ENCODE measurements at places on chromosomes 2 and 18. TPM values are rescaled to one million over a fixed set of nuclear protein-coding genes. Genes with fewer than 3 reads are reported as not detected.

SIX2 gene
- not detected for total RNA-seq

DNA sequence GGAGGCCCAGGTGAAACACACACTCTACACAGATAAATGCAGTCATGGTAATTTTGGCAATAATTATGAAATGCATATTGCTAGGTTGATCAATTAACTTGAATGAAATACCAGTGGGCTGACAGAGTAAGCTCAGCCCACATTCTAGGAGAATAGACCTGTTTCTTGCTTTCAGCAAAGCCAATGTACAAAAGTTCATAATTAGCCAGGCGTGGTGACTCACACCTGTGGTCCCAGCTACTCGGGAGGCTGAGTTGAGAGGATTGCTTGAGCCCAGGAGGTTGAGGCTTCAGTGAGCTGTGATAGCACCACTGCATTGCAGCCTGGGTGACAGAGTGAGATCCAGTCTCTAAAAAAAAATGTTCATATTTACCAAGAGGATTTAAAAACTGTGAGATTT, 15.7 kb upstream of the MBP start:
- ATAC-seq: peak; percentile 66

DNA sequence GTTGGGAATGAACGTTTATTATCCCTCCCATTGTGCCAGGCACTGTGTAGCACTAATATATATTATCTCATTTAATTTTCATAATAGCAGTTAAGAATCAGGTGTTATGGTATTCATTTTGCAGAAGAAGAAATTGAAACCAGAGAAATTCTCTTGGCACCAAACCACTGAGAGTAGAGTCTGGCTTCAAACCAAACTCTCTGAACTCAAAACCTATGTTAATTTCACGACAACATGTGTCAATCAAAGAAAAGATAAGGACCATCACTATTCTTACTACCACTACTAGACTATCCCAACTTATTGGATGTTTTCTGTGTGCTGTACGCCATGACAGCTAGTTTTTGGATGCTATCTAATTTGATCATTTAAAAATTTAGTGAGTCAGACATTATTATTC, 24.1 kb upstream of the ZEB2 start:
- no peak for ATAC-seq

POMC gene
- total RNA-seq: 5.2 TPM

- no peak for ATAC-seq
Observed at GRCh38 chr2:187915810-187916209, 361.6 kb upstream of the TFPI start.

DNA sequence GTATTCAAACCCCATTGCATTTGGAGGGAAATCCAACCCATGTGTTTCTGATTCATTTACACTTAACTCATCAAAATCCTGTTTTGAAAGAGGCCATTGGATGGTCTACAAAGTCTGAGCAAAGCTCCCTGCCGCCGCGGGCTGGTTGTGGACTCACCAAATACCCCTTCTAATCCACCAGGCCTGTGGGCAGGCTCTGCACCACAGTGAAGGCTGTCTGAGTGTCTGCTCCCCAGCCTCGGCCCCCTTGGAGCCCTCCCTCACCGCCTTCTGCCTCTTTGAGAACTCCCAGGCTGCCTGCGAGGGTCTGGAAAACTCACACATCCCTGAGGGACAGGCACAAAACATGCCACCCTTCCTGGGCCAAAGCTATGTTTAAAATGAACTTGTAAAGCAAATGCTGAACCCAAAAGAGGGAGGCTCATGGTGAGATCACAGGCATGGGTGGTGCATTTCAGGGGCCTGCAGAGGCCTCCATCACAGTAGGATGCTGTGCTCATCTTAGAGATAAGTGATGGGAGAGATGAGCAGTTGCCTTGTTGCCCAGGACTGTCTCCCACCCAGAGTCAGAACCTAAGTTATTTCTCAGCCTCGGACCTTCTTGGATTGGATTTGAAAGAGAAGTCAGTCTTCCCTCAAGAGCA, 225.0 kb downstream of the CYP26B1 start:
- no peak for ATAC-seq

ALK gene
- total RNA-seq: not detected

GRCh38 chr2:188789951-188790350, 184.2 kb upstream of the COL3A1 start:
- ATAC-seq: no peak

- no peak for ATAC-seq
Observed at GRCh38 chr2:194087089-194087958, 1569.7 kb upstream of the SLC39A10 start.

RBMS1 gene
- total RNA-seq: 45.0 TPM

PREB gene
- total RNA-seq: 67.1 TPM

PLEKHH2 gene
- 1.3 TPM for total RNA-seq

ANKAR gene
- total RNA-seq: 4.2 TPM

GRCh38 chr2:235634435-235635158, 140.8 kb downstream of the AGAP1 start:
- ATAC-seq: no peak

DNA sequence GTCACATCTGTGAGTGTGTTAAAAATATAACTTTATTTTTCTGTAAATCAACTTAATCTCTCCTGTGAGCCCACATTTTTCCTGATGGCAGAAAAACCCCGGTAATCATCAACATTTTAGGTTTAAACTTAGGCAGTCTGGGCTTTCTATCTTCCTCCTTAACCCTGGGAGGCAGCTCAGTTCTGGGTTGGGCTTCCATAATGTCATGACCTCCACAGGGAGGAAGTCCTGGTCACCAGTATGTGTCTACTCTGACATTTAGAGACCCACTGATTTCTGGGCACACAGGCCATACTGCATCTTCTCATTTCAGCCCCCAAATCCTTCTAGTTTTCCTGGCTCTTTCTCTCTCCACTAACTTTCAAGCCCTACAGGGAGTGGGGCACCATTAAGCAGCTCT, 181.2 kb downstream of the DYSF start:
- no peak for ATAC-seq

DNA sequence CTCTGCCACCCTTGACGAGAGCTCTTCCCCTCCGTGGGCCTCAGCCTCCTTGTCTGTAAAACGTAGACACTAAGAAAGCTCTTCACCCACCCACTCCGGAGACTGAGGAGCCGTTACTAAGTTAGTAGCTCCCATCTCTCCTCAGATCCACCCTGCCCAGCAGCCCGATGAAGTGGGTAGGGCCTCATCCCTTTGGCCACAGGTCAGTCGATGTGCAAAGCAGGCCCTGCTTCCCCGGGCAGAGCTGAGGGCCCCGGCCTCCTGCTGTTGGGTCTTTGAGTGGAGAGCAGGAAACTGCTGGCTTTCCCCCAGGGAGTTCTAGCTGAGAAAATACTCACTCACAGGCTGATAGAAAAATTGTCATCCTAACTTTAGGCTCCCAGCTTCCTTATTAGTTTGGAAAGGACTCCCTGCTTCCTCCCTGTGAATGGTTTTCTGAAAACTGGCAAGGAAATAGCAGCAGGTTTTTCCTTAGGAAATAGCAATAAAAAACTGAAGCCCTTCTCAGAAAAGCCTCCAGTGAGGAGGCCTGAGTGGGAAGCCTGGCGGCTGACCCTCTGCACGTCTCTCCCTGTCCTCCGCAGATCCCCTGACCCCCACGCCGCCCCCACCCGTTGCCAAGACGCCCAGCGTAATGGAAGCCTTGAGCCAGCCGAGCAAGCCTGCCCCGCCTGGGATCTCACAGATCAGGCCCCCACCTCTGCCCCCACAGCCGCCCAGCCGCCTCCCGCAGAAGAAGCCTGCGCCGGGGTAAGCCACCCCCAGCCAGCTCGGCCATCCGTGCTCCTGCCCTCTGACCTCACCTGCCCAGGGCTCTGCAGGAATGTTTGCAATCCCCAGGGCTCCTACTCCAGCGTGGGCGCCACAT, 30.2 kb downstream of the ITGB1BP1 start:
- ATAC-seq: no peak

DNA sequence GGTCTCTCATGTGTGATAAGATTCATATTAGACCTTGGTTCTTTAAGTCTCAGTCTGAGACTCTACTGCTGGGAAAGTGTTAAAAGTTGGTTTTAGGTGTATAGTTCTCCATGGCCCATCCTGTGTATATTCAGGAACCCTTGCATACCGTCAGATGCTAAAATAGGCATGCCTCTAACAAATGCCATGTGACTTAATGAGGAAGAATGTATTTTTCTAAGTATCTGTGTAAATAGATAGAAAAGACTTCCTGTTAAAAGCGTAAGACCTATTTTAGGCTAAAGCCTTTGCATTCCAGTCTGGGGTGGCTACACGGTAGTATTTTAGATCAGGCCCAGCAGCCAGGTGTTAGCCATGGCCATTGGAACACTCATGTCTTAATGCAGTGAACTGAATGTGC, 73.3 kb downstream of the RHBDD1 start:
- no peak for ATAC-seq

ERICH2 gene
- total RNA-seq: not detected

- ATAC-seq: no peak
Observed at GRCh38 chr2:56047136-56047535, 123.6 kb upstream of the EFEMP1 start.

GRCh38 chr2:219769090-219769910, 141.9 kb downstream of the SLC4A3 start:
- ATAC-seq: no peak

QPCT gene
- total RNA-seq: 0.53 TPM

DNA sequence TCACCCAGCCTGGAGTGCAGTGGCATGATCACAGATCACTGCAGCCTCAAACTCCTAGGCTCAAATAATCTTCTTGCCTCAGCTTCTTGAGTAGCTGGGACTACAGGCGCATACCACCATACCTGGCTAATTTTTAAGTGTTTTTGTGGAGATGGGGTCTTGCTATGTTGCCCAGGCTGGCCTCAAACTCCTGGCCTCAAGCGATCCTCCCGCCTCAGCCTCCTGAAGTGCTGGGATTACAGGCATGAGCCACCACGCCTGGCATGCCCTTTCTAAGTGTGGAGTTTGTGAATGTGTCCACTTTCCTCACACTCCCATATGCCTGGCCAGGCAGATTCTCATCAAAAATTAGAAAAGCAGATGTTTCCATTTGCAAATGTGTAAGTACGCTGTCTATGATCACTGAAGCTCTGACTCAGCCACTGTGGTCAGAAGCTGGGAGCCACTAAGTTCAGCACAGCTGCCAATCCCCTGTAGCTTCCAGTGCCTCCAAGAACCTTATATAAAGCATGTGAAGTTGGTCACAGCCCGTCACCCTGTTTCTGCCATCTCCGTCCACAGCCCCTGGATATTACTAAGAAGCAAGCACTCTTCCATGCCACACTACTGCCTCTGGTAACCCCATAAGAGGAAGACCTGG, 155.4 kb downstream of the FAM210A start:
- no peak for ATAC-seq

- no peak for ATAC-seq
Observed at GRCh38 chr2:60544954-60545560, 8.4 kb downstream of the BCL11A start.

DNA sequence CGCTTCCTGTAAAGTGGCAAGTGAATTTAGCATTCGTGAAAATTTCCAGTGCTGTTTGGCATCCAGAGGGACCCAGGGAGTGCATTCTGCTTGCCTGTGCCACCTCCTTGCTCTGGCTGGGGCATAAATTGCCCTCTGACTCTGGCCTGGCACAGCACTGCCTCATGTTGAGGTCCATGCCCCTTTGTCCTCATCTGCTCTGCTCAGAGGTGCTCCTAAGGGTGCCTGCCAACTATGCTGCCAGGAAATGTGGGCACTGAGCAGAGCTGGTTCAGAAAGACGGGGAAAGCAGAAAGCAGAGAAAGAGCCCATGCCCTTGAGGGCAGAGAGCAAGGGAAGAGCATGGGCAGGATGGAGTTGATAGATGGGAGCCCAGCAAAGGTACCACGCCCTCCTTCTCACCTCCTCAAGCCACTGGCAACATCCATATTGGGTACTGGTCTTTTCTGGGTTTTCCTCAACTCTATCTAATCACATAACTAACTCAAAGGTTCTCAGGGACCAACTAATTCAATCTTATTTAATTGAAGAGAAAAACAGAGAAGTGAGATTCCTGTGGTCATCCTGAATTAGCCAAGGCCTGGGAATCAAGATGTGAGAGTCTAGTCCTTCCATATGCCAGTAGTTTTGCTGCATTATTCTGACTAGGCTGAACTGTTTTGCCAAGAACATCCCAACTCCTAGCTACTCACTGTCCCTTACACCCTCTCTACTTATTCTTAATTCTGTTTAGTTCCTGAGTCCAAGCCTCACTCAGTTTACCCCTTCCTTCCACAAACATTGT, 441.5 kb upstream of the TNP1 start:
- ATAC-seq: no peak

- ATAC-seq: no peak
Observed at GRCh38 chr2:66960161-66960560, 437.0 kb upstream of the ETAA1 start.

- no peak for ATAC-seq
Observed at GRCh38 chr2:58834404-58834803, 593.3 kb upstream of the FANCL start.

ASB18 gene
- not detected for total RNA-seq

DNA sequence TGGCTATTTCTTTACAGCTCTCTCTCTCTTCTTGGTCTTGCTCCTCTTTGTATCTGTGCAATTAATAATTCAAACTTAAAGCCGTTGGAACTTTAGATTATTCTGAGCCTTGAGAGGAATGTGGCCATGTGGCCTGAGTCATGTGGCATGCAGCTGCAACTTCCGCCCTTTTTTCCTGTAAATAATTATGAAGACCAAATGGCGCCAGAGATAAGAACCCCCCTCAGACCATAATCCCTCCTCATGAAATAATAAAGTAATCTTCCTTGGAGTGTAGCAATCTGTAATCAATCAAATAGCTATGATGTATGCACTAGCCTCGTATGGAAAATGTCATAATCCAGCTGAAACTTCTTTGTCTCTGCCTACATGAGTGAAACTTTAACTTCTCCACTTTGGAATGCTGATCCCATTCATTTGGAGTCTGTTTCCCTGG, 13.5 kb upstream of the TWSG1 start:
- ATAC-seq: no peak

DNA sequence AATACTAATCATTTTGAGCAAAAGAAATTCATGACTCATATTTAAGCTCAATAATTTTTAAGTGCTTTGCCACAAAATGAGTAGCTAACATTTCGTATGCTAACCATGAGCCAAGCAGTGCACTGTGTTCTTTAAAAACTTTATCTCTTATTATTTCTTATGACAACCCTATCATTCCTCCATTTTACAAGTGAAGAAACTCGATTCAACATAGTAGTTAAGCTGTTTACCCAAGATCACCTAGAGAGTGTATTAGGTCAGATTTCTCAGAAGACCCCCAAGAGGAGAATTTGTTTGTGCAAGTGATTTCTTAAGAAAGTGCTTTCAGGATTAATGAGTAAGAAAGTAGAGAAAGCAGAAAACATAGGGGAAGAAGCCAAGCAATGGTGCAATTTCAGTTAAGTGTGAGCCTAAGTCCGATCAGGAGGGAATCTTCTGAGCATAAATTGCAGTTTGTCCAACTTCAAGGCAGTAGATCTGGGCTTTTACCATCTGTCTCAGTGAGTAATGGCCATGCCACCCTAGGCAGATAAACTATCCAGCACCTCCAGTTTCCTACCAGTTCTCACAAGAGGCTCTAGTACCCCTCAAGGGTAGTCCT, 202.7 kb downstream of the SCG2 start:
- no peak for ATAC-seq

ACOXL gene
- total RNA-seq: 0.34 TPM

GRCh38 chr2:70827388-70827787, 7.0 kb upstream of the CLEC4F start:
- no peak for ATAC-seq

GRCh38 chr2:136117391-136117841, 533 bp downstream of the CXCR4 start:
- ATAC-seq: peak; percentile 11

RAB6C gene
- not detected for total RNA-seq

REG1A gene
- not detected for total RNA-seq

- ATAC-seq: no peak
Observed at GRCh38 chr2:129101186-129101585, 782.5 kb upstream of the HS6ST1 start.
